Activated CD8-positive, alpha-beta T cell treated with anti-CD3 and anti-CD28 coated beads, Interleukin-2, amount 10 ng/mL, durations not matched to agents 7 days and 5 days (primary cell): ENCODE measurements at places on chromosomes 6 and 20.

DNA sequence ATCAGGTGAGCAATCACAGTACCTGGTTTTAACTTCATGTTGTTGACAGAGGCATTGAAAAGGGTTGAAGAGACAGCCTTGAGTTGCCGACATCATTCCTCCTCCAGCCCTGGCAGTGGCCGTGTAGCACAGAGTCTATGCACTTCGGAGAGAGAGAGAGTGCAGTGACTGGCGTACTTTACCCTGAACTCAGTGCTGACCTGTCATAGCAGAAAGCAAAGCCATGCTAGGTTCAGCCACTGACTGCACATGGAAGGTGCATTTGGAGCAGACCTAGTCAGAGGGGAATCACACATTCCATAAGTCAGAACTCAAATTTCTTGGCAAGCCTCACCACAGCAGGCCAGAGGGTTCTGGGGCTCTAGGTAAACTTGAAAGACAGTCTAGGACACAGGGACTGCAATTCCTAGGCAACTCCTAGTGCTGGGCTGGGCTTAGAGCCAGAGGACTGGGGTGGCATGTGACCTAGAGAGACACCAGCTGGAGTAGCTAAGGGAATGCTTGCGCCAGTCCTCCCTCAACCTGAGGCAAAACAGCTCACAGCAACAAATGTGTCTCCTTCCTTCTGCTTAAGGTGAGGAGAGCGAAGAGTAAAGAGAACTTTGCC is 69.1 kb downstream of the ELOVL4 start:
- DNase-seq = no peak
- peaks cover 30% of the 10 kb centered on the region for H3K27me3 ChIP-seq
- H3K4me3 ChIP-seq = no peak overlapping the region
- no peak overlapping the region for H3K27ac ChIP-seq

GRCh38 chr20:55135923-55136322 is 660.5 kb downstream of the DOK5 start:
- no peak overlapping the region for H3K27ac ChIP-seq
- DNase-seq = no peak
- no peaks in the 10 kb centered on the region for H3K36me3 ChIP-seq
- H3K27me3 ChIP-seq = no peaks in the 10 kb centered on the region
- H3K4me1 ChIP-seq = no peaks in the 10 kb centered on the region
- H3K4me3 ChIP-seq = no peak overlapping the region

- H3K36me3 ChIP-seq = no peaks in the 10 kb centered on the region
- peaks cover 20% of the 10 kb centered on the region for H3K4me1 ChIP-seq
- DNase-seq = no peak
- H3K27me3 ChIP-seq = no peaks in the 10 kb centered on the region
These were observed 89.0 kb downstream of the IPCEF1 start for GRCh38 chr6:154267508-154268106.

DNA sequence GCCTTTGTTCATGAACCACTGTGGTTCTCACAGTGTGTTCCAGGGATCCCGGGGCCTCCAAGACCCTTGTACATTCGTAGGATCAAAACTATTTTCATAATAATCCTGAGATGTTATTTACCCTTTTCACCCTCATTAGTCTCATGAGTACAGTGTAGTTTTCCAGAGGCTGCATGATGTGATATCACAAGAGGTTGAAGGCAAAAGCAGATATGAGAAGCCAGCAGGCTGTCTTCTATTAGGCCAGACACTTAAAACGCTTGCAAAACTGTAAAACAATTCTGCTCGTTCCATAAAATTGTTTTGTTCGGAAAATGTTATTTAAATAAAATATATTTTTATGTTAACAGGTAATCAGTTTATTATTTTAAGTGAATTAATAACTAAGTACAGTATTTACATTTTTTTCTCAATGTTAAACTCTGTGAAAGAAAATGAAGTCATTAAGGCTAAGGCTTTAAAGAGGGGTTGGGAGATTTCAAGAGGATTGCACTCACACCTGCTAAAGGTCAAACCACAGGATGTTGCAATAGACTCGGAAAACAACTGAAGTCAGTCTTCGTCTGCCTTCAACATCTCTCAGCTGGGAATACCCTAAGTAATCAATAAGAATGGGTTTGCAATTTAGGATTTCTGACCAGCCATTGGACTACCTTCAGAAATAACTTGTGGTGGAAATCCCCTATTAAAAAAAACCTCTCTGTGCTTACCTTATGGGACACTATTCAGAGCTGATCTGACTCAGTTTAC is 474.2 kb downstream of the KIF16B start:
- no peaks in the 10 kb centered on the region for H3K4me1 ChIP-seq
- no peaks in the 10 kb centered on the region for H3K27me3 ChIP-seq
- H3K36me3 ChIP-seq = no peaks in the 10 kb centered on the region

DNA sequence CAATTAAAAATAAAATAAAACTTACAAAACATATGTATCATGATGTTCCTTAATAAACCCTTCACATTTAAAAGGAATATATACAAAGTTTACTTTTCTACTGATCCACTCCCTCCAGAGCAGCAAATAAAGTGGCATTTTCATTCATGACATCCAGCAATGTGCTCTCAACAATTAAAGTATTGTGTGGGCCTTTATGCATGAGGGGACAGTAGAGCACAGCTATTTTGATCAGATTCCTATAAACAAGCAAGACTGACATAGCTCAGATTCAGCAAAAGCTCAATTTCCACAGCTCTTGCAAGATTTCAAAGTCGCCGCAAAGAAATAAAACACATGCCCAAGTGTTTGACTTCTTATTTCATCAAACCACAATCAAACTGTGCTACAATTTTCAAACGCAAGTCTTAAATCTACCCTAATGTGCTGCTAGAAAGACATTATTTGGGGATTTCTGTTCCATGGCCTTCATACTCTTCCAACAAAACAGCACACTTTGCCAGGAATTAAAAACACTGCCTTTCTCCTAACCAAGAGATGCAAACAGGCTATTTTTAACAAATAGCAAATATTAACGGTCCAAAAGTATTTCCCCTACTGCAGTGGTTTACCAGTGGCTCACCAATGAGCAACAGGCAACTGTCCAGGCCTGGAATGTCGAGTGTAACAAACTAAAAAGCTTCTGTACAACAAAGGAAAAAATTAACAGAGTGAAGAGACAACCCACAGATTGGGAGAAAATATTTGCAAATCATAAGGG is 52.3 kb downstream of the MBOAT1 start:
- no peak for DNase-seq
- no peak overlapping the region for H3K27ac ChIP-seq
- H3K27me3 ChIP-seq = no peaks in the 10 kb centered on the region
- H3K36me3 ChIP-seq = no peaks in the 10 kb centered on the region

- no peak for DNase-seq
- no peak overlapping the region for H3K27ac ChIP-seq
- no peaks in the 10 kb centered on the region for H3K36me3 ChIP-seq
- H3K27me3 ChIP-seq = peaks cover 4% of the 10 kb centered on the region
- H3K4me1 ChIP-seq = no peaks in the 10 kb centered on the region
- no peak overlapping the region for H3K4me3 ChIP-seq
These were observed 91.6 kb upstream of the DST start for GRCh38 chr6:56734335-56734734.

GRCh38 chr20:408843-409696 is 971 bp downstream of the RBCK1 start:
- peaks cover 62% of the 10 kb centered on the region for H3K4me1 ChIP-seq

DNA sequence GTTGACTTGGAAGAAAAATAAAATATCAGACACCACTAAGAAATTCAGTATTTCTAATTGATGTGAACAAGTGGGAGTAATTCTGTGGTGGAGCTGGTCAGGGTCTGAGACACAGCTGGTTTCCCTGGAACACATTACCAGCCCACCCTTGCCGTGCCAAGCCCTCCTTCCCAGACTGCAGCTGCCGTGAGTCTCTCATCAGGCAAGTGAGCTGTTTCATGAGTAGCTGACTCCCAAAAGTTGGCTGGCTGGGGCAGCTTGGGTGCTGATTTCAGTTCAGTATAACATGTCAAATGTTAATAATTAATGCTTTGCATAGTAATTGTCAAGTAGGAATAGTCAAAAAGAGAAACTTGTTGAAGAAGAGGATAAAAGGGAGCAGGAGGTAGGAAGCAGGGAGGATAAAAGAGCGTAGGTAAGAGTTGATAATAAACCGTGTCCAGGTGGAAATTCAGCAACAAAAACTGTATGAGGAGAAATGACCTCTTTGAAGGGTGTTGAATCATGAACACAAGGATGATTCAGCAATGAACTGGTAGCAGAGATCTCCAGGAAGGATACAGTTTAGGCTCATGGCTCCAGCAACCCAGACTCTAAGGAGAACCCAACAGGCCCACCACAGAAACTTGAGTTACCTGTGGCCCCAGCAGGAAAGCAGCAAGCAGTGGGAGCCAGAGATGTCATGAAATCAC is 110.9 kb upstream of the SSTR4 start:
- no peak overlapping the region for H3K27ac ChIP-seq
- DNase-seq = no peak
- no peak overlapping the region for H3K4me3 ChIP-seq
- no peaks in the 10 kb centered on the region for H3K4me1 ChIP-seq
- H3K36me3 ChIP-seq = no peaks in the 10 kb centered on the region

GRCh38 chr6:93017213-93017612 is 402.1 kb downstream of the EPHA7 start:
- no peaks in the 10 kb centered on the region for H3K4me1 ChIP-seq
- no peak for DNase-seq
- no peak overlapping the region for H3K27ac ChIP-seq
- H3K4me3 ChIP-seq = no peak overlapping the region
- no peaks in the 10 kb centered on the region for H3K27me3 ChIP-seq
- H3K36me3 ChIP-seq = no peaks in the 10 kb centered on the region

DNA sequence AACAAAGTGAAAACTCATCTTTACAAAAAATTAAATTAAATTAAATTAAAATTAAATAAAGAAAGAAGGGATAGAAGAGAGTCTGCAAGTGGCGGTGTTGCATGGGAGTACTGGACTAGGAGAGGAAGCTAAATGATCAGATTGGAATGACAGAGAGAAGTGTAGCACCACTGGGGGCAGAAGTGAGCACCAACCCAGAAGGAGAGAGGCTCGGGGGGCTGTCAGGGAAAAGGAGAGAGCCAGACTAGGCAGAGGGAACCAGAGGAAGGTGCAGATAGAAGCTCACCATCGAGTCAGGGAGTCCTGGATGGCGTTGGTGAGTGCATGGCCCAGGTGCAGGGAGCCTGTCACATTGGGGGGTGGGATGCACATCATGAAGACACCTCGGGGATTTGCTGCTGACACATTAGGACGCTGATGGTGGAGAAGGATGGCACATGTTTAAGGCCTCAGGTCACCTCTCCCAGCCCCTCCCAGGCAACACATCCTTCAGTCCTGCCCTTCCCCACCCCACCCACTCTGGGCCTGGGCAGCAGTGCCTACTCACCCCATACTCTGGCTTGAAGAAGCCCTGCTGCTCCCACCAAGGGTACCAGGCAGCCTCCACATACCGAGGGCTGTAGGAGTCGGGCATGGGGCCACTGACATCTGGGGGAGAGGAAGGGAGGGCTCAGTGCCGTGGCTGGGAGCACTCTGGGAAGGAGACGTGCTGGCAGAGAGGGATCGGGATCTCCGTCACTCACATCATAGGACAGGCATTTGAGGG is 4.0 kb downstream of the VARS1 start:
- DNase-seq = peak; percentile 67
- H3K27me3 ChIP-seq = no peaks in the 10 kb centered on the region
- no peak overlapping the region for H3K4me3 ChIP-seq
- H3K36me3 ChIP-seq = peaks cover 36% of the 10 kb centered on the region
- H3K27ac ChIP-seq = peak overlapping the region; percentile 45
- peaks cover 32% of the 10 kb centered on the region for H3K4me1 ChIP-seq

DNA sequence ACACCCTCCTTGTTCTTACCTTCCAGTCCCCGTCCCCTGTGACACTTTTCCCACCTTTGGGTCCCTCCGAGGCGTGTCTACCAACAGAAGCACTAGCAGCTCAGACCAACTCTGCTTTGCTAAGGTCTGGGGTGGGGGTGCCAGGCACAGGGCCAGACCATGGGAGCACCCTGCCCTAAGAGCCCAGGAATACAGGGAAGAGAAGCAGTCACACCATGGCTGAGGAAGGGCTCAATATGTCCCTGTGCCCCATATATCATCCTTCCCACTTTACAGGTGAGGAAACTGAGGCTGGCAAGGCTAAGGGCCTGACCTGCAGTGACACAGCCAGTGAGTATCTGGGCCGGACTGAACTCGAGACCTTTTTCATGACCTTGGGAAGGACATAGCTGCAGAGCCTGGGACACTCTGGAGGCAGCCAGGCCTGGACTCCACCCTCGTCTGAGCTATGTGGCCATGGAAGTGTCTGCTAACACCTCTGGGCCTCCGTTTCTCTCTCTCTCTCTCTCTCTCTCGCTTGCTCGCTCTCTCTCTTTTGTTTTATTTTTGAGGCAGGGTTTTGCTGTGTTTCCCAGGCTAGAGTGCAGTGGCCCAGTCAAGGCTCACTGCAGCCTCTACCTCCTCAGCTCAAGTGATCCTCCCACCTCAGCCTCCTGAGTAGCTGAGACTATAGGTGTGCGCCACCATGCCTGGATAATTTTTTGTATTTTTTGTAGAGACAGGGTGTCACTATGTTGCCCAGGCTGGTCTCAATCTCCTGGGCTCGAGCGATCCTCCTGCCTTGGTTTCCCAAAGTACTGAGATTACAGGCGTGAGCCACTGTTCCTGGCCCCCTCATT is 156.7 kb downstream of the GRM4 start:
- no peaks in the 10 kb centered on the region for H3K4me1 ChIP-seq
- H3K4me3 ChIP-seq = no peak overlapping the region
- no peaks in the 10 kb centered on the region for H3K36me3 ChIP-seq
- DNase-seq = no peak
- peaks cover 14% of the 10 kb centered on the region for H3K27me3 ChIP-seq
- H3K27ac ChIP-seq = no peak overlapping the region

GRCh38 chr20:47927944-47928343 is 142.7 kb upstream of the SULF2 start:
- no peak for DNase-seq
- no peak overlapping the region for H3K4me3 ChIP-seq
- H3K4me1 ChIP-seq = no peaks in the 10 kb centered on the region
- peaks cover 11% of the 10 kb centered on the region for H3K27me3 ChIP-seq

GRCh38 chr6:8082954-8083858 is 19.0 kb upstream of the BLOC1S5 start:
- H3K36me3 ChIP-seq = peaks cover 61% of the 10 kb centered on the region
- no peak overlapping the region for H3K27ac ChIP-seq
- no peak overlapping the region for H3K4me3 ChIP-seq
- H3K27me3 ChIP-seq = no peaks in the 10 kb centered on the region
- DNase-seq = no peak
- peaks cover 18% of the 10 kb centered on the region for H3K4me1 ChIP-seq

- H3K4me1 ChIP-seq = peaks cover 4% of the 10 kb centered on the region
- no peak for DNase-seq
- no peak overlapping the region for H3K27ac ChIP-seq
- no peaks in the 10 kb centered on the region for H3K27me3 ChIP-seq
- H3K4me3 ChIP-seq = no peak overlapping the region
These were observed 92.5 kb upstream of the ADGRF1 start for GRCh38 chr6:47134476-47135189.

GRCh38 chr20:44646023-44646640 is 5.4 kb downstream of the ADA start:
- peak overlapping the region; percentile 99 for H3K27ac ChIP-seq
- peaks cover 54% of the 10 kb centered on the region for H3K36me3 ChIP-seq
- peak overlapping the region; percentile 73 for H3K4me3 ChIP-seq
